Umbilical cord (tissue), 2 donors: ENCODE measurements at places on chromosomes 16 and 17.
A peak's percentile ranks its signal among the peaks of the same experiment; 100 is the strongest.

DNA sequence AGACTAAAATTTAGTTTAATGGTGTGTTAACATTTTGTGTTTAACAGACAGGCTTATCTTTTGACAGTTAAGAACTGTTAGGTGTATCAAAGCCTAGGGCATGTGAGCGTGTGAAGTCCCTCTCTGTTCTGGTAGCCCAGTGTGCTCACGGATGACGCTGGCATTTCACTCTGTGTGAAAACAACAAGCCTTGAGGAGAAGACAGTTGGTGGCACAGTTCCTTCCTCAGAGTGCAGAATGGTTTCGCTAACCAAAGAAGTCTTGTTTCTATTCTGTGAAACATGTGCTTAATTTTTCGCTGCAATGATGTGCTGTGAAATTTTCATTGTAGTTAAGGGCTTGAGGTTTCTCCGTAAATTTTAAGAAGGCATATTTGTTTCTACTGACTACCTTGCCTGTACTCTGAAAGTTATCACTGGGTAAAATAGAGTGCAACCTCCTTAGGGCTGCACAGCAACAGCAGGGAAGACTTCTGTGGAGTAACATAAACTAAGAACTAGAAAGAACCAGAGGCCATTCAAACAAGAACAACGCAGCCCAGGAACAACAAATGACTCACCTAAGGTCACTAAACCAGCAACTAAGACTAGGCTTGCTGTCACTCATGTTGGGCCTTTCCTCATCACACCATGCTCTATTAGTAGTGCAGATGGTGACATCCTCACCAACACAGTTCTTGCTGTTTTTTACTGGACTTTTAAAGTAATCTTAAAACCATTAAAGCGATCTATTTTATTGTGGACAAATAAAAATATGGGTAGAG, 33.4 kb downstream of the BRD7 start:
- DNase-seq: no peak

DNA sequence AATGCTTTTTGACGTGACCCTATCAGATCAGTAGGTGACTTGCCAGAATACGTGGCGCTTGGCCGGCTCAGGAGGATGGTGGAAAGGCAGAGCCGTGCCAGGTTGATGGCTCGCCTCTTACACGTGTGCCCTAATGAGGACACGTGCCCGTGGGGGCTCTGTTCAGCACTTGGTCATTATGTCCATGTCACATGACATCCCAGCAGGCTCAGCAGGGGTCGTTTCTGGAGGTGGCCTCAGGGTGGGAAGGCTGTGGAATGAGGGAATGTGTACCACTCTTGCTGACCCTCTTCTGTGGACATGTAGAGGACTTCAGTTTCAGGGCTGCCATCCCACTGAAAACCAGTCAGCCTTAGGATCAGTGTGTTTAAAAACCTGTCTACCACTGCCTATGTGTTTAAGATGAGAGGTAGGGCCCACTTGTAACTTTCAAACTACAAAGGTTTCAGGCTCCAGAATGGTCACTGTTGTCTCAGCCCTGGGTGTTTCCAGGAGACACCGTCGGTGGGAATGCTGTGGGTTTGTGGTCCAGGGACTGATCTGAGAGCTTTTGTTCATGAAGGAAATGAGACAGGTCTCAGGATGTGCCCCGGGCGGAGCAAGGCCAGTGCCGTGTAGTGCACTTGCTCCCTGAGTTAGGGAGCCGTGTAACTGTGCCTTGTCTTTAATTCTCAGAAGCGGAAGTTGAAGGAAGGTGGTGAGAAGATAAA, 12.1 kb downstream of the UBN1 start:
- DNase-seq: no peak

GRCh38 chr17:71828182-71828596, 292.6 kb upstream of the SOX9 start:
- no peak for DNase-seq

DNA sequence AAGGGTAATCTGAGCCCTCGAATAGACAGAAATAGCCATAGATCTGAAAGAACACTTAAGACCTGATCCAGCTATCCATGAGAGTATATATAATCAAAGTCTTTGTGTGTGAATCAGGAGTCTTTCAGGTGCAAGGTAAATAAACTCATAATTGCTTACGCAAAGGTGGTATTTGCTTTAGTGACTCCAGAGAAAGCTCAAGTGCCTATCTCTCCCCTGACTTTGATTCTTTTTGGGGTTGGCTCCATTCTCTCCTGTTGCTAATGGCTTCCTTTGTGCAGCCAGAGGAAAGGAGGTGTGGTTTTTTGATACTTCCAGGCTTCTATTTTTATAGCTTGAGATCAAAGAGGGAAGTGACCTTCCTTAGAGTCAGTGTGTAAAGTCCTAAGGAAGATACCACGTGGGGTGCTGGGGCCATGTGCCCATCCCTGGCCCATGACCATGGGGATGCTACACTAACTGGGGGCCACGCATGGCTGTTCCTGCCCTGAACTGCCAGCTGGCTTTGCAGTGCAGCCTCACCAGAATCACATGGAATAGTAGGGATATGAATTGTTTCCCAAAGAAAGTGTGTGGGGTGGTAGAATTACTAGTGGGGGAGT, 45.8 kb downstream of the TENT4B start:
- no peak for DNase-seq

DNA sequence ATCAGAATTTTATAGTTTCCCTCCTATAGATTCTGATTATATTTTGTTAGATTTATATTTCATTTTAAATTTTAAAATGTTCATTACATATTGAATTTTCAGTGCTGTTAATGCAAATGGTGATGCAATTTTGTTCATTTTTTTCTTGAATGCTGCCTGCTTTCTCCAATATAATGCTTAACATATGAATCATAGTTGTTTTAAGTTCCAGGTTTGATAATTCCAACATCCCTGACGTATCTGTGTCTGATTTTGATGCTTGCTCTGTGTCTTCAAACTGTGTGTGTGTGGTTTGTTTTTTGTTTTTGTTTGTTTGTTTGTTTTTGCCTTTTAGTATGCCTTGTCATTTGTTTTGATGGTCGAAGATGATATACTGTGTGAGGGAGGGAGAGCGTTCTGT, 134.7 kb upstream of the ELAC2 start:
- no peak for DNase-seq

DNA sequence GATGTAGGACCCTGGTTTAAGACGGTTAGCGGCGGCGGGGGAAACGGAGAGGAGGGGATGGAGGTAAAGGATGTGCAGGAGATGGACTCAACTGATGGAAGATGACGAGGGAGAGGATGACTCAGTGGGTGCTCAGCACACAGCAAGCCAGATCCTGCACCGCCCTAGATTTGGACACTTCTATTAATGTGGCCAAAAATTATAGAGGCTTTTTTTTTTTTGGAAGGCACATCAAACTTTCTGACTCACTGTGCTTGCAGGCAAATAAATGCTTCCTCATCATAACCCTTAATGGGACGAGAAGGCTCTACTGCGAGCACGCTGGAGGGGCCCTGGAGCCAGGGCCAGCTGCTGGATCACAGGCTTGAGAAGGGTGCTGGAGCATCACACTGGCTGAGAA, 36.0 kb downstream of the RTN4RL1 start:
- DNase-seq: peak; percentile 65

- no peak for DNase-seq
Observed at GRCh38 chr17:31391496-31391949, at the start of gene RAB11FIP4. Gene RAB11FIP4, plus strand, starts transcription at chr17:31391675. Its CDS starts 178 bp downstream, at chr17:31391853.

DNA sequence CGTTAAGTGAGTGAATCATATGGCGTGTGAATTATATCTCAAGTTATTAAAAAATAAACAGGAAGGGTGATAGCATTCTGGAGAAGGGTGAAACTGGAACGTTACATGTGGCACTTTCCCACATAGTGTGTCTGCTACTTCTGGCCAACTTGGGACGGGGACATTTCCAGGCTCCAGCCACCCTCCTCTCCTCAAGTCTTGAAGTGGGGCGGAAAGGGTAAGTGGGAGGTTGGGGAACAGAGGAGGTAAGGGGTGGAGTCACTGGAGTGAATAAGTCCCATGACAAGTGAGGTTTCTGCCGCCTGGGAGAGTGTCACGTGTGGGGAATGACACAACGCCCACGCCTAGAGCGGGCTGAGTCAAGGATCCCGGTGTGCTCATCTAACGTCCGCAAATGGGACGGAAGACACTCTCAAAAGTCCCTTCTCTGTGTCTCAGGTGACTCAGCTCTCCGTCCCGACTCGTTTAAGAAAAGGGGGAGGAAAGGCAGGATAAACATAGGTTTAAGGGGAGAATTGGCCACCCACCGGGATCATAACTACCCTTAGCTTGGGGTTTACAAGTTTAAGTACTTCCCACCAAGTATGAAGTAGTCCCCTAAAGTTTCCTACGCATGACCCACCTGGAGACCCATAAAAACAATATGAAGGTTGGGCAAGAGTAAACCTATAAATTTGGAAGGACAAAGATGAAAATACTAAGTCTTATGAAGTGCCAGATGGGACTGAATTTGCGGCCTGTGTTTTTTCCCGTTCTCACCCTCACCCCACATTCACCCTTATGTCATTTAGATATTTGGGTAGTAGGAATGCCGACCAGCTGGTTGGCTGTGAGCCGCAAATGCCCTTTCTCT, 1.2 kb upstream of the SPAG9 start:
- DNase-seq: peak; percentile 90

GRCh38 chr16:78628461-78629045, 529.1 kb downstream of the WWOX start:
- DNase-seq: peak; percentile 23

DNA sequence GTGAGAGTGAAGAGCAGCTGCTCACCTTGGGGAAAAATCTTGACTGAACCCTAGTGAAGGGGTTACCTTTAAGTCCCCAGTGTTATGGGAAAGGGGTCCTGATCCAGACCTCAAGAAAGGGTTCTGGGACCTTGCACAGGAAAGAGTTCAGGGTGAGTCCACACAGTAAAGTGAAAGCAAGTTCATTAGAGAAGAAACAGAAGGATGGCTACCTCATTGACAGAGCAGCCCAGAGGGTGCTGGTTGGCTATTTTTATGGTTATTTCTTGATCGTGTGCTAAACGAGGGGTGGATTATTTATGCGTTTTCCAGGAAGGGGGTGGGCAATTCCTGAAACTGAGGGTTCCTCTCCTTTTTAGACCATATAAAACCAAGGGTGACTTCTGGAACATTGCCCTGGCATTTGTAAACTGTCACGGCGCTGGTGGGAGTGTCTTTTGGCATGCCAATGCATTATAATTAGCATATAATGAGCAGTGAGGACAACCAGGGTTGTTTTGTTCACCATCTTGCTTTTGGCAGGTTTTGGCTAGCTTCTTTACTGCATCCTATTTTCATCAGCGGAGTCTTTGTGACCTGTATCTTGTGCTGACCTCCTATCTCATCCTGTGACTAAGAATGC, 58.4 kb downstream of the SMPD3 start:
- no peak for DNase-seq

DNA sequence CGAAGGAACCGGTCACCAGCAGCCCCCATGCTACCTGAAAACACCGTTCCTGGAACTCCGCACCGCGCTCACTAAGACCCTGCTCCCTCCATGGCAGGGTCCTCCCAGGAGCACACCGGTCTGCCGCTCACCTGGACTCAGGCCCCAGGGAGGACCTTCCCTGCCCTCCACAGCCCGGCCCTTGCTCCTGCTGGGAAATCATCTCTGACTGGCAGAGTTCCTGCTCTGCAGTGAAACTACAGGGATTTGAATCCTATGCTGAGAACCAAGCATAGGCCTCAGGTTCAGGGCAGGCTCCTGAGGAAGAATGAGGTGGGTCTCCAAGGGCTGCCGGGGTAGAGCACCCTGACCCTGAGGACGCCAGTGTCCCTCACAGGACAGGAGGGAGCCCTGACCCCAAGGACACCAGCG, 88.5 kb downstream of the KCNJ12 start:
- DNase-seq: no peak

DNA sequence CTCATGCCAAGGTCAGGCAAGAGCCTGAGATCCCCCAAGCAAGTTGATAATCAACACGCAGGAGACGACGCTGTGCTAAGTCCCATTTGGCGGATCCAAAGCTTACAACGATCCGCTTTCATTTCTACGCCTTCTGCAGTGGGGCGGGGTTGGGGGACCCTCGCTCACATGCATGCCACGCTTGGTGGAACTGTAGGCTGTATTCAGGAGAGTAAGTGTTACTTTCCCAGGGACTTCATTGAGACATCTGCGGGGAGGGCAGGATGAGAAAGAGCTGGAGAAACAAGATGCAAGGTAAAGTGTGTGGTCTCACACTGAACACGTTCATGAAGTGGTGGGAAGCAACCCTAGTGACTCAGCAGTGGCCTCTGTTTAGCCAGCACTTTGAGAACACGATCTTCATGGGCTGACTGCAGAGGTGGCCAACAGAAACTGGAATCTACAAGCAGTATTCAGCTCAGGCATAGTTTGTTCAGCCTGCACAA, 100.5 kb downstream of the XYLT1 start:
- DNase-seq: no peak

- DNase-seq: no peak
Observed at GRCh38 chr16:86342161-86342834, 168.0 kb upstream of the FOXF1 start.

GRCh38 chr16:4926928-4927327, 10.0 kb downstream of the PPL start:
- DNase-seq: no peak

DNA sequence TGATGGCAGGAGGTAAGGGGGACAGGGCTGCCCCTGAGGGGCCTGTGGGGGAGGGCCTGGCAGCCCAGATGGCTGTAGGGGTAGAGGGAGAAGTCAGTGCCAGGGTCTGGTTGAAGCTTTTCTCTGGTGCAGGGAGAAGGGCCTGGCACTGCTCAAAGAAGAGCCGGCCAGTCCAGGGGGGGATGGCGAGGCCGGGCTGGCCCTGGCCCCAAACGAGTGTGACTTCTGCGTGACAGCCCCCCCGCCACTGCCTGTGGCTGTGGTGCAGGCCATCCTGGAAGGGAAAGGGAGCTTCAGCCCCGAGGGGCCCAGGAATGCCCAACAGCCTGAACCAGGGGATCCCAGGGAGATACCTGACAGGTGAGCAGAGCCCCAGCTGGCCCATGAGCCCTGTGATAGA, 2.8 kb upstream of the NOL3 start:
- DNase-seq: no peak

GRCh38 chr17:79042421-79043190, 18.6 kb downstream of the C1QTNF1 start:
- peak; percentile 43 for DNase-seq

GRCh38 chr17:78223765-78224164, 7.7 kb upstream of the TMEM235 start:
- no peak for DNase-seq

DNA sequence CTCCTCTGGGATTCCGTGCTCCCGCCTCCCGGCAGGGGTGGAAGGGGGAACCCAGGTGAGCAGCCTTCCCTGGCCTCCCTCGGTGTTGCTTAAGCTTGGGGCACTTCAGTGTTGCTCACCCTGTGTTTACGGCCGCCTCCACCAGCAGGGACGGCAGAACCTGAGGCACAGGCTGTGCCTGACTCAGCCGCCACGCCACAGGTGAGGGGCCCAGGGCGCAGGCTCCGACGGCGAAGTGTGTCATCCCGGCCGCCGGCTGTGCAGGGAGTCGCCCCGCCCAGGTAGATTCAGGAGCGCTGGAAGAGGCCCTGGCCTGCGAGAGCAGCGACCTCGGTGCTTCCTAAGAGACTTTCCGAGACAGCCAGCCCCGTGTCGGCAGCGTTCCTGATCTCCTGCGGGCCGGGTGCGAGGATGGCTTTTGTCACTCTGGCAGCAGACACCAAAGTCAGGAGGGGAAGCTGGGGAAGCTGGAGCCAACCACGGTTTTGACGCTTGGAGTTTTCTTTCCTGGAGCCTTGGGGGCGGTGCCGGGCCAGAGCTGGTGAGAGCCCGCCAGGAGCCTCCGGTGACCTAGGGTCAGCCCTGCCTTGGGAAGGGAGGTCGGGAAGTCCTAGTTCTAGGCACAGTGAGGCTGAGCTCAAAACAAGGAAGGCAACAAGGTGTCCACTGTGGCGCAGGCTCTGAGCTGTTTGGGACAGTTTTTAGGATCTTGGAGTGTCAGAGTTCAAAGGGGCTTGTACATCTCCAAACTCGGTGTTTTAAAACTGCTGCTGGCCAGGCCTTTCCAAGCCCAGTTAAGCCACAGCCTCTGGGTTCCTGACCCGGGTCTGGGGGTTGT, 2.1 kb downstream of the GSE1 start:
- peak; percentile 65 for DNase-seq
